ENCODE measurements at places on chromosomes 2 and 18.
A peak's percentile ranks its signal among the peaks of the same experiment; 100 is the strongest.

DNA sequence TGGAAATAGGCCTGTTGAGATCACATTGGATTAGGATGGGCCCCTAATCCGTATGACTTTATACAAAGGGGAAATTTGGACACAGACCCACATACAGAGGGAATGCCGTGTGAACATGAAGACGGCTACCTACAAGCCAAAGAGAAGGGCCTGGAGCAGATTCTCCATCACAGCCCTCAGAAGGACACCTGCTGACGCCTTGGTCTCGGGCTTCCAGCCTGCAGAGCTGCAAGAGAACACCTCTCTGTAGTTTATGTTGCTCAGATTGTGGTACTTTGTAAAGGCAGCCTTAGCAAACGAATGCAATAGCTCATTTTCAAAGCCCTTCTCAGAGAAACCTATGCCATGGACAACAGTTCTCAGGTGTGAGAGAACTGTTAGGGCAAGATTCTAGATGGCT, 86.1 kb downstream of the LONRF2 start:
- no peak for DNase-seq

DNA sequence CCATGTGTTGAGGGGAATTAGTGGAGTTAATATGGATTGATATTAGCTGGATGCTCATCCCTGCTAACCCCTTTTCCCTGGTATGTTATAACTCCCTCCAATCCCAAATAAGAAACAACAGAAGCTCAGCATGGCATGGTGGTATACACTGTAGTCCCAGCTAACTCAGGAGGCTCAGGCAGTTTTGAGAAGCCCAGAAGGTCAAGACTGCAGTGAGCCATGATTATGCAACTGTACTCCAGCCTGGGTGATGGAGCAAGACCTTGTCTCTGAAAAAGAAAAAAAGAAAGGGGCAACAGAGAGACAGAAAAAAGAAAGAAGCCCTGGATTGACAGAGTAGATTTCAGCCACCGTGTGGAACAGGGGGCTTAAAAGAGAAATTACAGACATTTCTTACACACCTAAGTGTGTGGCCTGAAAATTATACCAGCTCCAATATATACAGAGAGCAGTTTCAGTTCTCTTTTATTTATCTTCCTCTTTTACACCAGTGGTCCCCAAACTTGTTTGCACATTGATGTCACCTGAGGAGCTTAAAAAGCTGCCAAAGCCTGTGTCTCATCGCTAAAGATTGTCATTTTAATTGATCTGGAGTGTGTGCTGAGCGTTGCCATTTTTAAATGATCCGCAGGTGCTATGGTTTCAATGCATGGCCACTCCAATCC, 203.6 kb downstream of the UBE2E3 start:
- no peak for DNase-seq

DNA sequence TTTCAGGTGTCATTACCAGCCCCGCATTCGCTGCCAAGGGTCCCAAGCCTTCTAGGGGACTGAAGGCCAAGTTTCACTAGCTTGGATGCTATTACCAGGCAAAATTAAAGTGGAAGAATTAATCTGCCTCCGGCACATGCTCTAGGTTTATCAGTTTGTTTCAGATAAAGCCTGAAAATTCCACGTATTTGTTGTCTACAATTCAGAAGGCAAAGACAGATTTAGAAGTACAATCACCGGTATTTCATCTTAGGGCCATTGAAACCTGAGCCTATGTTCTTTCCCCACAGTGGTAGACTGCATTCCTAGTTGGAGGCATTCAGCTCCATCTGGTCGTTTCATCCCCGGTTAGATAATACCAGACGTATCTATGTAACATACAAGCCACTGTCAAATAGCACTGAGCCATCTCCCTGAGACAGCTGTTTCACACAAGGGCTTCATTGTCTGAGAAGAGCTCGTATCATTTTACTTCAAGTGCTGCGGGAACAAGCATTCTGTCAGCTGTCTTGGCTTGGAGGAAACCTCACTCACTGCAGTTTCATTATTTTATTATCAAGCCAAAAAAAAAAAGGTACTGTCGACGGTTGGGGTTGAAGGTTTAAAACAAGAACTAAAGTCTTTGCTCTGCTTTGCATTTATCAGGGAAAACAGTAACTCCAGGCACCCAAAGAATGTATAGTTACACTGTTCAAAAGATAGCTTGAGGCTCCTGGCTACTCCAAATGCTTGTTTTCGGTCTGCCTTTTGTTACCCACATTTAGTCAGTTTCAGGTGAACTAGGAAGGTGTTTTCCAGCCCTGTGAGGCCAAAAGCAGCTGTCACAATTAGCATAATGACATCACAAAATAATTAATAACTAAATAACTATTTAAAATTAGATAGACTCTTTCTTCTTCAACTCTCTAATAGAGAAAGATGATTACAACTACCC, 76.7 kb downstream of the TGIF1 start:
- DNase-seq: peak; percentile 34

DNA sequence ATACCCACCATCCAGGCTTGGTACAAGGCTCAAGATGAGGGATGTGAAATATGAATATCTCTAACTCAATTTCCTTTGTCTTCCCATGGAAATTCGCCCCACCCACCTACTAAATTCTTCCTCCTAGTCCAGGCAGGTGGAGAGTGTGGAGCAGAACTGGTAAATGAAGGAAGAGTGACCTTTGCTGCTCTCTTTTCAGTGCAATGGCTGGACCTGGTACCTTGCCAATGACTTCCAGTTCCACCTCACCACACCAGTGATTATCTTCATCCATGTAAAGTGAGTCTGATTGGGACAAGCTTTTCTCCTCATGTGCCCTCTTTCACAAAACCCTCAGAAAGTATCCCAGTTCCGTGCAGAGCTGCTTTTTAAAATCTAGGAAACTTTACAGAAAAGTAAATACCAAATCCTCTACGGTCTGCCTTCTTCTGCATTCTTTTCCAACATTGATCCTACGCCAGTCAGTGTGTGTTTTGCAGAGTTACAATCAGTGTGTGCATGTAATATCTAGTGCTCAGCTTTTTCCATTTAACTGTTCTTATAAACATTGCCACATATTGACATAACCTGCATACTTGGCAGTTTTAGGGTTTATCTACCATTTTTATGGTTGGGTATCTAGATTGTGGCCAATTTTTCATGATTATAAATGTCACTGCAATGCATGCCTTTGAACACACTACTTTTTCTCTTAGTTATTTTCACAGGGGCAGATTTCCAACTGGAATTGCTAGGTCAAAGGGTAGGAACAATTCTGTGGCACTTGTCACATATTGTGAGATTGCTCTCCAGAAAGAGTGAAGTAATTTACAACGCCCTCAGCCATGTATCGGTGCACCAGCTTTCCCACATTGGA, 86.5 kb upstream of the SEC11C start:
- DNase-seq: peak; percentile 37

- peak; percentile 40 for DNase-seq
Measured at GRCh38 chr18:57542126-57542525, 44.4 kb downstream of the FECH start.

GRCh38 chr18:33210575-33211189, 229.8 kb downstream of the CCDC178 start:
- peak; percentile 36 for DNase-seq
